DMS153 (cell line): ENCODE measurements at places on chromosomes 5 and 9.
A peak's percentile ranks its signal among the peaks of the same experiment; 100 is the strongest.

DNA sequence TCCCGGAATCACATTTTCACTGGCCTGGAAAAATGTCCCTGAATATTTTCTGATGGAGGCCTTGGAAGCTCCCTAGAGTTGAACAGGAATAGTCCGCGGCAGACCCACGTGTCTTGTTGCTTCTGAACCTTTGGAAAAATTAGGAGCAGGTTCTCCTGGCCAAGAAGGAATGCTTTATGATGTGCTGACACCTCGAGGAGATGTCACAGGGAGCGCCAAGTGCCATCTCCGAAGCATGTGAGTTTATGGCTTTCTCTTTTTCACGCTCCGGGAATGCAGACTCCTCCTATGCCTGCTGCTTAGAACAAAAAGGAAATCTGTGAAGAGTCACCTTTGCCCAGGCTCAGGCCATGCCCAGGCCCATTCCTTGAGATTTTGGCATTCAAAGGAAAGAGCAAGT is 84.6 kb downstream of the BOD1 start:
- no peak for DNase-seq

GRCh38 chr9:137449931-137450538 is 8.9 kb upstream of the ENTPD8 start:
- no peak for DNase-seq

GRCh38 chr9:94913550-94913949 is 187.1 kb downstream of the AOPEP start:
- peak; percentile 49 for DNase-seq

DNA sequence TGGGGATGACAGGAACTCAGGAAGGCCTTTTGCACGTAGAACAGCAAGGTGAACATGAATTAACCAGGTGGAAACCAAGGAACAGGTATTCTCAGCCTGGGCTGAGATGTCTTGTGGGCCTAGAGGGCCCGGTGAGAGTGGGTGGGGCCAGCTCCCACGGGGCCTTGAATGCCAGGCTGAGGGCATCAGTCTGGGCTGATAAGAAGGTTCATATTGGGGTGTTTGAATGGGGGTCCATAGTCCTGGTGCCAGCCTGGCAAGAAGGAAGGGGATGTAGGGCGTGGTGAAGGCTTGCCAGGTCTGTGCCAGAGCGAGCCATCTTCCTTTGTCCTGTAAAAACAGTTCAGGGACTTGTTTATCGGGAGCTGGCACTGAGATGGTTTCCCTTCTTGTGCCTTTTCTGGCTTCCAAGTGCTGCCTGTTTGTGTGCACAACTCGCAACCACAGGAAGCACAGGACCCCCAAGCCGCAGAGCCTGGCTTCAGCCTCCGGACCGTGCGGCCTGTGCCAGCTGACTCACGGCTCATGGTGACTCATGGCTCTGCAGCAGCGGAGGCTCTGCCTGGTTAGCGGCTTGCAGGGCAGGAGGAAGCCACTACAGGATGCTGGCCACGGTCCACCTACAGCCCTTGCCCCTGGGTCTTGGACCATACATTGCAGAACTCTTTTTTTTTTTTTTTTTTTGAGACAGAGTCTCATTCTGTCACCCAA is 2.4 kb downstream of the CARD19 start:
- no peak for DNase-seq

DNA sequence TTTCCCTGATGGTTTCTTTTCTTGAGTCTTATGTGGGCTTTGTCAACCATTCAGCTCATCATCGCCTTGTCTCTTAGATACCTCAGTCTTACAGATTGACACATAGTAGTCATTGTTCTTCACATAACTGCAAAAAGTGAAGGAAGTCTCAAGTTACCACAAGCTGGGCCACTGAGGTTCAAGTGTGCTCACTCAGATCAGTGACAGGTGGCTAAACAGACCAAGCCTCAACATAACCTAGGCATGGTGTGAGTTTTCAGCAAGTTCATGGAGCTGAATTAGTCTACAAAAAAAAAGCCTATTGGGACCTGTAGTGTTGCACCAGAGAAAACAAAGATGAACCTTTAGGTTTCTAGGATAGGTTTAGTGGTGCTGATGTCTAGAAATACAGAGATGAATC is 58.2 kb downstream of the RFK start:
- no peak for DNase-seq

- DNase-seq = no peak
Observed at GRCh38 chr9:77901771-77902170, 129.8 kb downstream of the GNAQ start.

DNA sequence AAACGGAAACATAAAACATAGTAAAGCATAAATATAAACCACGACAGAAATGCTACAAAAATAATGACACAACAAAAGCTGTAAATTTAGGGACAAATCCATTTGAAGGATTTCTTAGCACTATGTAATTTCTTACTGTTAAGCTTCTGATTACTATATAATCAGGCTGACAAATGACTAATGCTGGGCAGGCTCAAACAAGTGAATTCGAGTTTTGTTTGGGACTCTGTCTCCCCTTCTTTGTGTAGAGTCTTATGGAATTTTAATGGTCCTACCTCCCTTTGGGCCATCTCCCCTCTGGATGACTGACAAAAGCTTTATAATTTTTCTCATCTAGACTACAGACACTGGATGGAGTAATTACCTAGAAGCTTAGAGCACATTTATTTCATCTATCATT is 24.6 kb upstream of the KIF2A start:
- DNase-seq = no peak

- DNase-seq = no peak
Observed at GRCh38 chr5:171315386-171315891, 6.4 kb downstream of the TLX3 start.

GRCh38 chr9:4591123-4591500 is 71.0 kb upstream of the PLPP6 start:
- DNase-seq = no peak

- DNase-seq = no peak
Observed at GRCh38 chr9:33893861-33894260, 76.9 kb downstream of the UBE2R2 start.

DNA sequence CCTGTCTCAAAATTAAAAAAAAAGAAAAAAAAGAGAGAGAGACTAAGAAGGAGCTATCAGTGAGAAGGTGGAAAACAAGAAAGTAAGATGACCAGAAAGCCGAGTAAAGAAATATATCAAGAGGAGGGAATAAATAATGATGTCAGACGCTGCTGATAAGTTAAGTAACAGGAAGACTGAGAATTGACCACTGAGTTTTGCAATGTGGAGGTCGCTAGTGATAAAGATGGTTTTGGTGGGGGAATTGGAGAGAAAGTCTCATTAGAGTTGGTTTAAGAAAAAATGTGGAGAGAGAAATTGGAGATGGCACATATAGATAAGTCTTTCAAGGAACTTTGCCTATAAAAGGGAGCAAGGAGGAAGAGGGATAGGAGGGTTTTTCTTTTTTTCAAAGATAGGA is 91.9 kb downstream of the RAD23B start:
- DNase-seq = no peak

- no peak for DNase-seq
Observed at GRCh38 chr5:10633271-10634049, 69.6 kb downstream of the ANKRD33B start.

- no peak for DNase-seq
Observed at GRCh38 chr5:138762110-138762509, 8.9 kb downstream of the CTNNA1 start.

DNA sequence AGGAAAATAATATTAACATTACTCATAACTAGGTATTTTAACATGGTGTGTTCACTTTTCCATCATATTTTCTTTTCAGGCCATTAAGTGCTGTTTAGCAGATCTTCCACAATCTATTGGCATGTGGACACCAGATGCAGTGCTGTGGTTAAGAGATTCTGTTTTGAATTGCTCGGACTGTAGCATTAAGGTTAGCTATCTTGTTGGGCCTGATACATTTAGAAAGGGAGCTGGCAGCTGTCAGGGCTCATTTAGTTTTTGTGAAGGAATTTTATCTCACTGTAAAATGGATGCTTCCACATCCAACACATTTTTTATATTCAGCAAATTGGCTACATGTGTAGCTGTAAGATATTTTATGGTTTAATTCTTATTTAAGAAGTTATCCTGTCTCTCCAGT is 20.7 kb upstream of the TMOD1 start:
- DNase-seq = no peak

- DNase-seq = no peak
Observed at GRCh38 chr9:12773562-12773961, 1.3 kb upstream of the LURAP1L start.

GRCh38 chr5:148794729-148795561 is 31.5 kb upstream of the ADRB2 start:
- DNase-seq = no peak

- no peak for DNase-seq
Observed at GRCh38 chr5:59540366-59540765, 353.2 kb downstream of the PDE4D start.

GRCh38 chr5:78475370-78475769 is 115.0 kb downstream of the SCAMP1 start:
- DNase-seq = no peak

- peak; percentile 28 for DNase-seq
Observed at GRCh38 chr5:124670722-124671184, 75.7 kb downstream of the ZNF608 start.

- no peak for DNase-seq
Observed at GRCh38 chr9:99160173-99160572, 55.3 kb downstream of the TGFBR1 start.

- DNase-seq = no peak
Observed at GRCh38 chr9:92278110-92278509, 15.4 kb downstream of the IARS1 start.

- no peak for DNase-seq
Observed at GRCh38 chr5:148543727-148544126, 110.6 kb downstream of the HTR4 start.

DNA sequence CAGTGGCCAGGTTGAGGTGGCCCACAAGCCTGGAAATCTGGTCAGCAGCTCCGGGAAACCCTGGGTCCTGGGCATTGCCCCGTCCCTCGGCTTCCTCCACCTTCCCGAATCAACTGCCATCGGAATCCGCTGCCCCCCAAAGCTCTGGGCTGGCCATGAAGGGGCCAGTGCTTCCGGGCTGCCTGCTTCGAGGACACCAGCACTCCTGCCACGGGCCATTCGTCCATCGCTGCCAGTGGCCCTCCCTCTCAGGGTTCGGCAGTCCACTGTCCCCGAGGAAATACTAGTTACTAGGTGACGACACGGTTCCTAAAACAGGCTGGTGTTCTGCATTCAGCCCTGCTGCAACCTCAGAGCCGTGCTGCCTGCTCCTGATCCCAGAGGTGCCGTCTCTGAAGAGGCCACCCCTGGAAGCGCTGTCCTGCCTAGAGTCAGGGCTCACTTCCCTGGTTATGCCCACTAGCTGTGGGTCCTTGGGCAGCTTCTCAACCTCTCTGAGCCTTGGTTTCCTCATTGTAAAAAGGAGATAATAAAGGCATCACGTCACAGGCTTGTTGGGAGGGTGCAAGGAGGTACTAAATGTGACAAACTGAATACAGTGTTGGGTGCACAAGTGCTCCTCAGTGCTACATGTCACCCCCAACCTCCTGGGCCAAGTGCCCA is 3.5 kb upstream of the WDR5 start:
- DNase-seq = no peak

GRCh38 chr5:102596113-102596512 is 97.3 kb upstream of the SLCO6A1 start:
- DNase-seq = no peak

DNA sequence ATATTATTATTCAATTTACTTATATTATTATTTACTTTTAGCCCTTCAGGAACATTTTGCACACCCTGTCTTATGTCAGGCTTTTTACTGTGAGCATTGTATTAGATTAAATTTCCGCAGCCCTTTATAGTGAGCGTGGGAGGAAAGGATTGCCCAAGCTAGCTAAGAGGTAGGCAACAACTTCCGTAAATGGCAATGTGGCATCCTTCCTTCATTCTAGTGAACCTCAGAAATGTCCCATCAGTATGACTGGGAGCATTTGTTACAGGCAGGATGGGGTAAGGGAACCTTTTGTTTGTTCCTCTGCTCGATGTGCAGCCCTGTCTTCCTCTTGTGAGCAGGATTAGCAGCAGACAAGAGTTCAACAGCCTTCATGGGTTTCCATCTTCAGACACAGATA is 6.2 kb upstream of the CD180 start:
- no peak for DNase-seq

GRCh38 chr5:103037673-103038455 is 82.1 kb downstream of the GIN1 start:
- no peak for DNase-seq

DNA sequence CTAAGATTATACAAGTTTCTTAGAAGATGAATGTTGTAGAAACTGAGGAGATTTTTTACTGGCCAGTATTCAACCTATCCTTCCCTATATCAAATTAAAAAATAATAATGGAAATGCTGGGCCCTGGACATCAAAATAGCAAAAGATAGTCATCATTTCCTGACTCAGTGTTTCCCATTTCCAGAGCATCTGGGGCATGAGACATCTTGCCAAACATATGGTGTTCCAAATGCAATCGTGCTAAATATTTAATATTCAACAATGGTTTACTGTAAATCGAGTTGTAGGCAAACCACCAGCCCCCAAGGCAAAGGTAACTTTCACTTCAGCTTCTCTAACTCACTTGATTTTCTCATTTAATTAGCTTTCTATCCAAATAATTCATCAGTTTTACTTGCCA is 152.9 kb downstream of the FRMD3 start:
- DNase-seq = no peak

DNA sequence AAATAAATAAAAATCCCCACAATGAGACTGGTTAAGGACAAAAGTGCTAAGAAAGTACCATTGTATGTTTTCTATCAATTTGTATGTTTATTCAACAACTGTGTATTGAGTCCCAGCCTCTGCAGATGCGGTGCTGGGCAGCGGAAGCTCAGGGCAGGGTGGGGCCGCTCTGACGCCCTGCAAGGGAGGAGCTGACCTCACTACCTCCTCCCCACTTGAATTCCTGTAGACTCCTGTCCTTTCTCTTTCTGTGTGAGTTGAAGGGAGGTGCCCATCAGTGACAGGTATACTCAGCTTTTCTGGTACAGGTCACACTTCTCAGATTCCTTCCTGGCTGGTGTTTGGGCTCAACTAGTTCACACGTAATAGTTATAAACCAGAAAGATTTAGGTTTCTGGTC is 27.0 kb downstream of the ANGPTL2 start:
- no peak for DNase-seq

GRCh38 chr9:72150661-72151060 is 1.4 kb downstream of the GDA start:
- DNase-seq = no peak

GRCh38 chr9:91886414-91887076 is 63.5 kb downstream of the ROR2 start:
- DNase-seq = no peak

GRCh38 chr9:108552459-108553040 is 303.2 kb downstream of the ACTL7B start:
- peak; percentile 35 for DNase-seq
